GM23248 (cell line): ENCODE measurements at places on chromosomes 6 and 20.

DNA sequence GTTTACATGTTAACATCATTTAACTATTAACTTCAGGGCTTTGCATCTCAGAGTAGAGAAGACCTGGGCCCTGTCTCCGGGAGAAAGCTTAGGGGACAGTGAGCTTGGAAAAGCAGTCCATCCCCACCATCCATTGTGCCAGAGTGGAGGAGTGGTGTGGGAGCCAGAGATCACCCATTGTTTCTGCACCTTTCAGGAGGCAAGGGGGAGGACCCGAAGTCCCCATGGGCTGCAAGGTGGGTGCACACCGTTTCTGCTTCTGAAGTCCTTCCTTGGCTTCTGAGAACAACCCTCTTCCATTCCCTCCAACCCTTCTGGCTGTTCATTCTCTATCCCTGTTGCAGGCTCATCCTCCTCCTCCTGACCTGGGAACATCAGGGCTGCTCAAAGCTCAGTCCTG lies 4.0 kb upstream of the PPP1R3G start:
- no peak for DNase-seq

- no peak for DNase-seq
Observed at GRCh38 chr6:1387876-1388629, 1.3 kb upstream of the FOXF2 start.

DNA sequence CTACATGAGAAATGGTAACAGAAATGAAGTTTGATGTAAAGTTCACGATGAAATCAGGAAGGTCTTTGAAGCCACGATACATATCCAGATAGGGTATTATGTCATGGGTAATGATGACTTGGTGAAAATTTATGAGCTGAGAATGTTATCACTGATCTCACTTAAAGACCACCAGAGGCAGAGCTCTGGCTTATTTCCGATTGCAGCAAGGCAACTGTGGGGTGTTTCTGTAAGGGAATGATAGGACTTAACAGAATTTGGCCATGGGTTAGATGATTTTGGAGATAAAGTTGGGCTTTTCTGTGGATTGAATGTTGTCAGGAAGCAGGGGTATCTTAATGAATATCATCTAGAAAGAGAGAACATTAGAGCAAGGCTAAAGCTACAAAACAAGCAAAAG lies 508.4 kb downstream of the HDGFL1 start:
- DNase-seq, result no peak

DNA sequence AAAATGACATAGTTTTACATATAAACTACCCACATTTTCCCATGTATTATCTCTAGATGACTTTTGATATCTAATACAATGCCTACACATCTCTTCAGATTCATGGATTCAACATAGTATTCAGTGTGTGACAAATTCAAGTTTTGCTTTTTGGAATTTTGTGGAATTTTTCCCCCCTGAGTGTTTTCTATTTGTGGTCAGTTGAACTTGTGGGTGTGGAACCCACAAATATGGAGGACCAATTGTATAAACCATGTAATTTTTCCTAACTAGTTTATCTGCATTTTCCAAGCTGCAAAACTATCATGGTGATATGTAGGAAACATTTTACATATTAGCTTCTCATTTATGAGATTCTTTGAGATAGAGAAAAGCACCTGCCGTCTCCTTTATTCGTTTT lies 374.3 kb upstream of the SOX4 start:
- peak; percentile 5 for DNase-seq

- no peak for DNase-seq
Observed at GRCh38 chr6:169974663-169975062, 223.2 kb downstream of the ERMARD start.

- no peak for DNase-seq
Observed at GRCh38 chr6:89932245-89932802, 38.1 kb downstream of the GJA10 start.

DNA sequence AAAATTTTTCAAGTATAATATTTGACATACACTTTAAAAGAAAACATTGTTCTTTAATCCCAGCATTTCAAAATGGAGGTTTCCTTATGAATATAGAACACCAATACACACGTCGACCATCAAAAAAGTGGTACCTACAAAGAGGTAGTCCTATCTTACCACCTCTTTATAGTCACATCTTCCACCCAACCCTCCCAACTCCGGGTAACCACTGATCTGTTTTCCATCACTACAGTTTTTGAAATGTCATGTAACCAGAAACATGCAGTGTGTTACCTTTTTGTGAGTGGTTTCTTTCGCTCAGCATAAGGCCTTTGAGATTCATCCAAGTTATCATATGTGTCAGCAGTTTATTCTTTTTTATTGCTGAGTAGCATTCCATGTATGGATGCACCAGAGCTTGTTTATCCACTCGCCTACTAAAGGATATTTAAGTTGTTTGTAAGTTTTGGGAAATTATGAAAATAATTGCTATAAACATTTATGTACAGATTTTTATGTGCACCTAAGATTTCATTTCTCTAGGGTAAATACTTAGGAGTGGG lies 104.8 kb downstream of the ISM1 start:
- no peak for DNase-seq

DNA sequence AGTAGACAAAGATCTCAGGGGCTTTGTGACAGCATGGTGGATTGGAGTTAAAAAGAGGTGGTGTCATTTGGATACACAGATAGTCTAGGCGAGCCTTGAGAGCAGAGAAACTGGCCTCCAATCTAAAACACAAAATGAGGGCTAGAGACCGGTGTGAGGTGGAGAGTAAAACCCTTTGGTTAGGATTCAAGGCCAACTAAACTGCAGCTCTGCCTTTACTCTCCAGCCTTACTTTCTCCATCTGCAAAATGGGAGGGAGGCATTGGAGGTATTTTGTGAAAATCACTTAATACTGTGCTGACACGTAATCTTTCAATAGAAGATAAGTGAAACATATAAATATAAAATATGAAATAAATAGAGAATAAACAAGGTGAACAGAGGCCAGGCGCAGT lies 89.1 kb upstream of the QKI start:
- DNase-seq, result no peak
